ENCODE measurements at places on chromosomes 3 and 15.
A peak's percentile ranks its signal among the peaks of the same experiment; 100 is the strongest.

DNA sequence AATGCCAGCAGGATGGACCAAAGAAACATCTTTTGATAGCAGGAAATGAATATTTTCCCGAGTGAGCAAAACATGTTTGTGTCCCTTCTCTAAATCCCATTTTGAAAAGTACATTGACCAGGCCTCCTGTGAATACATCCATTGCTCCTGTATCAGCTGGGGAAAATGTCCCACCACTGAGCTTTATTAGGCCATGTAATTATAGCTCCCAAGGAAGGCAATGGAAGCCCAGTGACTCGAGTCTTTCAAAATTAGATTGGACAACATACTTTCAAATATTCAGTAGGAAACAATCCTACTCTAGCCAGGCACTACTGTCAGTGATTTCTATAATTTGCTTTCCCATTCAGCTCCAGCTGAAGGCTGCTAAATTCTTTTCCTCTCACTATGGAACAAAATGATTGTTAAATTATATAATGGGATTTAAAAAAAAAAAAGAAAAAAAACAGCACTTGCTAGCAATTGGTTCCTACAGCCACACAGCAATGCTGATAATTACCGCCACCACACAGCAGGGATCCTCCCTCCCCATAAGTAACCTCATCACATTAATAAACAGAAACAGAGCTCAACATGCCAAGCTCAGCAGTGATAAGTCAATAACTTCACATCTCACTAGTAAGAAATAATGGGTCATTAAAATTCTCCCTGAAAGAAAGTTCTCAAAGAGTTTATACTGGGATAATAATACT lies 172.4 kb upstream of the SLC2A2 start:
- DNase-seq, result no peak

DNA sequence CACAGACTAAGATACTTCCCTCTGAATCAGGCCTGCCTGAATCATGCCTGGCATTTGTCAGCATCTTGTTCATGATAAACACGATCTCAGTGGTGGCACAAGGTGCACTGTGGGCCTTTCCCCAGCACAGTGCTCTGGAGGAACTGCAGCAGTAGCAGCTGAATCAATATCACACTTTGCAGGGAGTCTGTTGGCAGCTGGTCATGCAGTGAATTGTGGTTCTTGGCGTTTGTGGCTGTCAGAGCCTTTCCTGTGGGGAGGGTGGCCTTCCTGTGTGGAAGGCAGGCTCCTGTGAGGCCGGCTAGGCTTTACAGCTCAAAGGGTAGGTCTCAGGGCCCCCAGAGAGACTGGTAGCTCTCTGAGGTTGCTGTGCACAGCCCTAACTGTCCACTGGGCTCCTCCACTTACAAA lies 54.4 kb upstream of the TLE3 start:
- no peak for DNase-seq

GRCh38 chr15:31487811-31488436 lies 161.3 kb downstream of the KLF13 start:
- DNase-seq, result peak; percentile 67

GRCh38 chr3:82467051-82467450 lies 705.6 kb upstream of the GBE1 start:
- DNase-seq, result no peak

GRCh38 chr3:13883681-13884080 lies 3.8 kb upstream of the WNT7A start:
- no peak for DNase-seq

DNA sequence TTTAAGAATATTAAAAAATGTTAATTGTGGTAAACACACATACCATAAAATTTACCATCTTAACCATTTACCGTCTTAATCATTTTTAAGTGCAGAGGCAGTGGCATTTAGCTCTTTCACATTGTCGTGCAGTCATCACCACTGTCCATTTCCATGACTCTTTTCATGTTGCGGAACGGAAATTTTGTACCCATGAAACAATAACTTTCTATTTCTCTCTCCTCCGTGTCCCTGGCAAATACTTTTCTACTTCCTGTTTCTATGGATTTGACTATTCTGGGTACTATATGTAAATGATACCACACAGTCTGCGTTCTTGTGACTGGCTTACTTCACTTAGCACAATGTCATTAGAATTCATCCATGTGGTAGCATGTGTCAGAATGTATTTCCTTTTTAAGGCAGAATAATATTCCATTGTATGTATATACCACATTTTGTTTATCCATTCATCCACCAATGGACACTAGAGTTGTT lies 27.9 kb downstream of the AKAP13 start:
- DNase-seq, result no peak

- no peak for DNase-seq
These were observed 299.2 kb upstream of the THRB start for GRCh38 chr3:24793896-24794295.

GRCh38 chr15:87760547-87761314 lies 495.8 kb downstream of the NTRK3 start:
- DNase-seq, result no peak

DNA sequence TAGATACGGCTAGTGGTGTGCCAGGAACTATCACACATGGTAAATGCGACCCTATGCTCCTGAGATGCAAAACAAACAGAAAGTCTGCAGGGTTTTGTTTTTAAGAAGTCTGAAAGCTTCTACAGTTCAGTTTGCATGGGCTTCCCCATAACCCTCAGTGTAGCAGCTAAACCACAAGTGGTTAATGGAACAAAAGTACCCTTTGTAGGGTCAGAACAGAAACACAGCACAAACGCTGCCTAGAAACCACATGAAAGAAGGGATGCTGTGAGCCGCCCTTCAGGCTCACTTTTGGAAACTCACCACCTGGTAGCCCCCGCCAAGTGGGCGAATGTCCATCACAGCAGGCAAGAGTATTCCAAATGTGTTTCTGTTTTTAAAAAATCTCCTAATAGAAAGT lies 46.2 kb downstream of the CTDSPL start:
- no peak for DNase-seq

GRCh38 chr15:33600212-33600611 lies 289.4 kb downstream of the RYR3 start:
- no peak for DNase-seq

DNA sequence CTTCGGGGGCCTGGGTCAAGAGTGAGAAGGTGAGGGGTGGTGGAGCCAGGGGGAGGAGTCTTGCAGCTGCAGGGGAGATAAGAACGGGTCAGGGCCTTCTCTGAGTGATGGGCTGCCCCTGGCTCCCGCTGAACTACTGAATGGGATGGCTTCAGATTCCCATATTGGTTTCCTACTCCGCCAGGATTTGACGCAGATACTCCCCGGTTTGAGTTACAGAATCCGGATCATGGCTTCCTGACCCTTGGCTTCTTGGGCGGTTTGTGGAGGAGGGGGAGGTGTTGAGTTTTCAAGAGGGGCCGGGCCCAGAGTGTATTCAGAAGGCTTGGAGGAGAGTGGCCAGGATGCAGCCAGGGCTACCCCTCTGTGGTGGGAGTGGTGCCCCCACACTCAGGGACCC lies 119.9 kb upstream of the ATP2B2 start:
- DNase-seq, result no peak

DNA sequence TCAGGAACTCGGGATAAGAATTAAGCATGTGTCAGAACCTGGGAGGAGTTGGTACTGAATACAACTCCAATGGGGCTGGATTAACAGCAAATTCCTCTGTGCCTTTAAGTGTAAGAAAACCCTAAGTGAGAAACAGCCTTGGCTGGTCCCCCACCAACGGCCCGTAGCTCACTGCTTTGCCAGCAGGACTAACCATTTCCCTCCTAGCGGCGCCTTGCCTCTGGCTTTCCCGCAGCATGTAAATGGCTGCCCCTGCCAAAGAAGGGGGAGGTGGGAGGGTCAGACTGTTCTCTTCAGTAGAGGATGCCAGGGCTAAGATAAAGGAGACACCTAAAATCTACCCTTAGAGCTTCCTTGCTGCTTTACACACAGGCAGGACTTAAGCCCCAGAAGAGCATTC lies 51.0 kb upstream of the SH3GL3 start:
- no peak for DNase-seq

- no peak for DNase-seq
These were observed 316.1 kb upstream of the TPM1 start for GRCh38 chr15:62726461-62726860.

Measured in AG08396 (cell line).